Chondrocyte (in vitro differentiated cells): ENCODE measurements at places on chromosomes 13 and 19. TPM values are rescaled to one million over a fixed set of nuclear protein-coding genes. Genes with fewer than 3 reads are reported as not detected.

SULT2A1 gene
- not detected in 3 replicates for total RNA-seq

NKG7 gene
- not detected in 3 replicates for total RNA-seq

CTU1 gene
- total RNA-seq = 5.2 to 6.1 TPM (median 5.2 TPM) in 3 replicates

ALG5 gene
- total RNA-seq = 30.2 to 33.7 TPM (median 32.1 TPM) in 3 replicates

KLK11 gene
- total RNA-seq = not detected in 3 replicates

PLEKHF1 gene
- total RNA-seq = 10.1 to 29.4 TPM (median 28.6 TPM) in 3 replicates

GRCh38 chr19:43395561-43395960 is 19.1 kb upstream of the TEX101 start:
- no peak overlapping the region for H3K4me3 ChIP-seq
- H3K27me3 ChIP-seq = peaks cover 20% of the 10 kb centered on the region
- no peaks in the 10 kb centered on the region for H3K4me1 ChIP-seq
- no peak overlapping the region for H3K27ac ChIP-seq

DNA sequence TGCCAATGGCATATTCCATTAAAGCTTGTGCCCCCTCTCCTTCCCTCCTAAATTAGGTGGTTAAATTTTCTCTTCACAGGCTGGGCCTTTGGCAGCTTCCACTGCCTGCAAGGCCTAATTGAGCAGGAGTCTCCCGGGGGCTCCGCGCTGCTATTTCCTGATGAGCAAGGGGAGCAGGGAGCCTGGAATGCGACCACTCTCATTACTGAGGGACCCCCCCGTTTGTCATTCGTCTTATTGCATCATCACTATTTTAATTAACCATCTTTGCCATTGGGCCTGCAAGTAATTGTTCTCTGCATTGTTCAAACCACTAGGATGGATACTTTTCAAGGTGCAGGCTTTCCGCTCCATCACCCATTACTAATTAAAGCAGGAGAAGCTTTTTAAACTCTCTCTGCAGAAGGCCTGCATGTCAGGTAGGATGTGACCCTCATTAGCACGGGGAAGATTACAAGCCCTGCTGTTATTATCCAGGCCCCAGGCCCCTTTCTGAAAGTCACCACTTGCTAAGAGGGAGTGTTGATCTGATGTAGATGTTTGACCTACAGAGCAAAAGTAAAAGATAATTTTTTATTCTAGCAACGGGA is 142.3 kb downstream of the OXGR1 start:
- no peaks in the 10 kb centered on the region for H3K4me1 ChIP-seq
- H3K4me3 ChIP-seq = no peak overlapping the region
- no peaks in the 10 kb centered on the region for H3K36me3 ChIP-seq
- H3K27me3 ChIP-seq = no peaks in the 10 kb centered on the region

DNA sequence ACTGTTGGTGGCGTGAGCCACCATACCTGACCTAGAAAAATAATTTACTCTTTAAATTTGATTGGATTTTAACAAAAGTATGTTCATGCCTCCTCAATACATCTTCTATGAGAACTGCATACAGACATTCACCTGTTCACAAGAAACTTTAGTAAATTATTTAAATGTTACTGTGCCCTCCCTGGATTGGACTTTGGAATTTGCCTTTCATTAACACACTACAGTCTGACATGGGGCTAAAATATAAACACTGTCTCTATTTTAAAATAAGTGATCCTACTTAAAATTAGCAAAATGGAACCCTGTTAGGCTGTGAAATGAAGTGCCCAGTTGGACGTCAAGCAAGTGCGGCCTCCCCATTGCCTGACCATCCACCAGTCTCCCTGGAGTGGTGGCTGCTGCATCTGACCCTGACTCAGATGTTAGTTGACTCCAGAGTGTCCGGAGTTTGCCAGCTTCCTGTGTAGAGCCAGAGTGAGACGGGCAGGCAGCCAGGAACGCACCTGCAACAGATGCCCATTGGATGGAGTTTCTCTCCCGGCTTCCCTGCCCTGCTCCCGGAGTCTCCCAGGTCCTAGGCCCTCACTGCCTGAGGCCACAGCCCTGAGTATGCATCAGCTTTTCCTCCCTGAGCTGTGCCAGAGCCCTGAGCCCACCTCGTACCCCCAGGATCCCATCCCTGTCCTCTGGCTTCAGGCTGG is 45.9 kb upstream of the ATP11A start:
- H3K27ac ChIP-seq = no peak overlapping the region
- H3K27me3 ChIP-seq = peaks cover 30% of the 10 kb centered on the region
- H3K4me1 ChIP-seq = no peaks in the 10 kb centered on the region
- no peak overlapping the region for H3K4me3 ChIP-seq

GRCh38 chr19:848386-848921 is 3.6 kb upstream of the ELANE start:
- H3K4me1 ChIP-seq = peaks cover 16% of the 10 kb centered on the region
- H3K27me3 ChIP-seq = peaks cover 12% of the 10 kb centered on the region
- peaks cover 1% of the 10 kb centered on the region for H3K36me3 ChIP-seq
- no peak overlapping the region for H3K27ac ChIP-seq
- DNase-seq = no peak
- no peak overlapping the region for H3K4me3 ChIP-seq

DNA sequence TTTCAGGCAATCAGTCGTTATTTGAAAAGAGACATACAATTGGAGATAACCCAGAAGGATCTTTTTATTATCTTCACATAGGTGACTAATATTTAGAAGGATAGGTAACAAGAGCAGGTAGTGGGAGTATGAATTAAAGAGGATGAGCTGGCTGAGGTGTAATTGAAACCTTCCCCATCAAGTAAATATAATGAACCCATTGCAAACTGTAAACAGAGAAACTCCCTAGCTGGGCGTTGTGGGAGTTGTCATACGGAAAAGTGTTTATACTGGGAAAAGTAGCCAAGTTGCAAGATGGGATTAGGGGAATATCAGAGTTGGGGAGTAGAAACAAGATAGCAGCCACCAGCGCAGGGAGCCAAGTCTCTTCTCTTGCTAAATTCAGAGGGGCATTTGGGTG is 448.4 kb downstream of the COG6 start:
- H3K4me1 ChIP-seq = peaks cover 6% of the 10 kb centered on the region
- no peaks in the 10 kb centered on the region for H3K27me3 ChIP-seq
- no peaks in the 10 kb centered on the region for H3K36me3 ChIP-seq
- no peak overlapping the region for H3K4me3 ChIP-seq
- no peak for DNase-seq

- H3K27ac ChIP-seq = no peak overlapping the region
- H3K4me3 ChIP-seq = no peak overlapping the region
- H3K36me3 ChIP-seq = no peaks in the 10 kb centered on the region
Observed at GRCh38 chr19:38009650-38010242, 102.7 kb downstream of the SIPA1L3 start.

- H3K27me3 ChIP-seq = peaks cover 37% of the 10 kb centered on the region
- no peak overlapping the region for H3K27ac ChIP-seq
- no peaks in the 10 kb centered on the region for H3K4me1 ChIP-seq
- DNase-seq = no peak
Observed at GRCh38 chr19:35807633-35808032, 5.0 kb downstream of the PRODH2 start.

DNA sequence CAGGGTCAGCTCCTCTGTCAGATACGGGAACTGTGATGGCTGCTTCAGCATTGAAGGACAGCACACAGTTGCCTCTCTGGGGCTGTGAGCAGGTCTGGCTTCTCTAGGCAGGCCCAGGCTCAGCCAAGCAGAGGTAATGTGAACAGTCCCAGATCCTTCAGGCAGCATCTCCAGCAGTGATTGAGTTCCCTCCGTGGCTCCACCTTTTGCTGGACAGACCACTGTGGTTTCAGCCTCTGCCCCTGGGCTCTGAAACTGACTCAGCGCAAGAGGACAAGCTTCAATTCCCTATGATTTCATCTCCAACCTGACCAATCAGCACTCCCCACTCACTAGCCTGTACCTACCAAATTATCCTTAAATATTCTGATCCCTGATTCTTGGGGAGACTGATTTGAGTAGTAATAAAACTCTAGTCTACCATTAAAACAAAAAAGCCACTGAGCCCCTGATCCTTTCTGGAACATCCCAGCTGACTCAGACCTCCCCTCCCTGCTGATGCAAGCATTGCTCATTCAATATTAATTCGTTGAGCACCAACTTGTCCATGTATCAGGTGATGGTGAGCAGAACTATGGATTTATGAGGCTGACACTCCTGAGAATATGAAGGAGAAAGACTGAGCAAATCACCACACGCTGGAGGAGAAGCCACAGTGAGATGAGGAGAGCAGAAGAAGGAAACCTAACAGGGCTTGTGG is 16.7 kb downstream of the GSX1 start:
- no peak overlapping the region for H3K27ac ChIP-seq
- H3K27me3 ChIP-seq = peaks cover 52% of the 10 kb centered on the region
- DNase-seq = no peak
- H3K36me3 ChIP-seq = no peaks in the 10 kb centered on the region

GRCh38 chr13:76854894-76855293 is 31.3 kb downstream of the KCTD12 start:
- H3K27me3 ChIP-seq = no peaks in the 10 kb centered on the region
- peaks cover 41% of the 10 kb centered on the region for H3K4me1 ChIP-seq
- peaks cover 1% of the 10 kb centered on the region for H3K36me3 ChIP-seq
- DNase-seq = no peak
- no peak overlapping the region for H3K27ac ChIP-seq

DNA sequence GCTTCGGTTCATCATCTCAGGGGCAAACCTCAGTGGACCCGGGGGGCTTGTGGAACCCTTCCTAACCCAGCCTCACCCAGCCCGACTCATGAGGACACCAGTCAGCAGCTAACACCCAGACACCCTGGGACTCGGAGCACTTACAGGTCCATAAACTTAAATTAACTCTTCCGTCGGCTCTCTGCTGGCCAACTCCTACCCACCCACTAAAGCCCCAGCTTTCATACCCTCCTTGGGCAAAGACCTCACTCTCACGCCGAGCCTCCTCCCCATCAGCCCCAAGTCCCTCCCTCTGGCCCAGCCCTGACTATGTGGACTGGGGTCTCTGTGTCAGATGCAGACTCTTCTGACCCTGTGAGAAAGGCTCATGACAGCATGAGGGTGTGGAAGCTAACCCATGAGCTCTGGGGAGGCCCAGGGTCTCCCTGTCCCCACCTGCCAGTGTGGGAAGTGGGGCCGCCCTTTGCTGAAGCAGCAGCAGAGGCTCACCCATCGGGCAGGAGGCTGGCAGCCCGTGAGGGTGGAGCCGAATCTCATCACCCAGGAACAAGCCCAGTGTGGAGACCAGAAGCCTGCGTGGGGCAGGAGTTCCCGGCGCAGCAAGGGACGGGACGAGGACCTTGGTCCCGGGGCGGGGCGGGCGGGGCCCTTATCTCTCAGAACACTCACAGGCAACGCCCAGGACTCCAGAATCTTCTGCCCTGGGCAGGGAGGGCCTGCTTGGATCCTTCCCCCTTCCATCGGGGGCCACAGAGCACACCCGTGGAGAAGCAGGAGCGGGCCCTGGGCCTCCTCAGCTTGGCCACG is 19.8 kb downstream of the TCF3 start:
- H3K36me3 ChIP-seq = peaks cover 9% of the 10 kb centered on the region
- H3K4me1 ChIP-seq = no peaks in the 10 kb centered on the region
- H3K27me3 ChIP-seq = no peaks in the 10 kb centered on the region
- H3K27ac ChIP-seq = no peak overlapping the region

GRCh38 chr13:51154029-51154555 is 43.0 kb upstream of the C13orf42 start:
- no peaks in the 10 kb centered on the region for H3K36me3 ChIP-seq
- peaks cover 13% of the 10 kb centered on the region for H3K27me3 ChIP-seq

DNA sequence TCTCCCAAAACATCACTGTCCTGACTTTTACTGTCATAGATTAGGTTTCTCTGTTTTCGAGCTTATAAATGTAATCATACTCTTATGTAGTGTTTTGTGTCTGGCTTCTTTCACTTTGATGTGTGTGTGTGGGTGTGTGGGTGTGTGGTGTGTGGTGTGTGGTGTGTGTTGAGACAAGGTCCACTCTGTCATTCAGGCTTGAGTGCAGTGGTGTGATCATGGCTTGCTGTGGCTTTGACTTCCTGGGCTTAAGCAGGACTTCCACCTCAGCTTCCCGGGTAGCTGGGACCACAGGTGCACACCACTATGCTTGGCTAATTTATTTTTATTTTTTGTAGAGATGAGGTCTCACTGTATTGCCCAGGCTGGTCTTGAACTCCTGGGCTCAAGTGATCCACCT is 59.6 kb downstream of the PDS5B start:
- DNase-seq = no peak
- H3K4me1 ChIP-seq = peaks cover 30% of the 10 kb centered on the region
- H3K27me3 ChIP-seq = no peaks in the 10 kb centered on the region
- no peak overlapping the region for H3K4me3 ChIP-seq
- no peaks in the 10 kb centered on the region for H3K36me3 ChIP-seq
- no peak overlapping the region for H3K27ac ChIP-seq

- no peak overlapping the region for H3K27ac ChIP-seq
- H3K36me3 ChIP-seq = peaks cover 5% of the 10 kb centered on the region
- H3K27me3 ChIP-seq = no peaks in the 10 kb centered on the region
- no peak for DNase-seq
- H3K4me3 ChIP-seq = no peak overlapping the region
- H3K4me1 ChIP-seq = no peaks in the 10 kb centered on the region
Observed at GRCh38 chr19:39816287-39817048, 17.5 kb downstream of the DYRK1B start.

DNA sequence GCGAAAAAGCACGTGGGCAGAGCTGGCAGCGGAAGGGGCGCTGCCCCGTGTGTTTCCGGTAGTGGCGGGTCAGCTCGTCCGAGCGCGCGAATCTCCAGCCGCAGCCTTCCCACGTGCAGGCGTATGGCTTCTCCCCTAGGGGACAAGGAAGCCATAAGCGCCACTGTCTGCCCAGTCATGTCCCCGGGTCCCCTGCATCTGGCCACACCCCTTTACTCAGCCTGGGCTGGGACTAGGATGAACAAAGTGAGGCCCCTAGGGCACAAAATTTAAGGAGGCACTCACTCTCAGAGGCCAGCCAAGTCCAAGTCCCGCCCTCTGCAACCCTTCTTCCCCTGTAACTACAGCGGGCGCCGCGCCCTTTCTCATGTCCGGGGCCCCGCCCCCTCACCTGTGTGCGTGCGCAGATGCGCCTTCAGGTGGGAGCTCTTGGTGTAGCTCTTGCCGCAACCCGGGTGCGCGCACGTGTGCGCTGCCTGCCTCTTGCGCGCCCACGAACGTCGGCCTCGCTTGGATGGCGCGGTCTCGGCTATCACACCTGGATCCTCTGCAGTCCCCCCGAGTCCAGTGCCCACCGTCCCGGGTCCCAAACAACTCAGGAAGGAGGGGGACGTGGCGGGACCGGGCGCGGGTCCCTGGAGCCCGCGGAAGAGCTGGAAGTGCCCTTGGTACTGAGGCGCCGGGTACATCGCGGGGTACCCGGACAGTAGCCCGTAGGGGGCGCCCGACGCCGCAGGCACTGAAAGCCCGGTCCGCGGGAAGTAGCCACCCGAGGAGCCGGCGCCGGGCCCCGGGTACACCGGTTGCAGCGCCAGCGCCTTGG is 1.9 kb downstream of the KLF1 start:
- no peak for DNase-seq
- H3K4me1 ChIP-seq = peaks cover 18% of the 10 kb centered on the region
- no peaks in the 10 kb centered on the region for H3K36me3 ChIP-seq
- H3K27me3 ChIP-seq = peaks cover 20% of the 10 kb centered on the region
- no peak overlapping the region for H3K27ac ChIP-seq

DNA sequence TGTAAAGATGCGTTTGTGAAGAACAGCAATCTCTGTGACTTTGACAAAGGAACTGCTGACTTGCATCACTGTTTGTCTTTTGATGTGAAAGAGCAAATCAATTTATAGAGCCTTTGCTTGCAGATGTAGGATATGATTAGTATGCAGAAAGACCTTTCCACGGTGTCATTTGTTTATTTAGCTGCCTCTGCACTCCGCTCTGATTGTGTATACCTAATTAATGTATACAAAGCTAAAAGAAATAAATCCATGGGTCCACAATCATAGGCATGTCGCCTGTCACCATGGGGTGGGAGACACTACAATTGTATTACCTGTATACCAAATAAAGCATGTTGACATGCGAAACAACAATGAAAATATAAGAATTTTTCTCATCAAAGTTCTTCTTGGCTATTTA is 410.7 kb downstream of the MZT1 start:
- H3K4me3 ChIP-seq = no peak overlapping the region
- peaks cover 5% of the 10 kb centered on the region for H3K27me3 ChIP-seq
- H3K27ac ChIP-seq = no peak overlapping the region
- no peaks in the 10 kb centered on the region for H3K4me1 ChIP-seq
- H3K36me3 ChIP-seq = no peaks in the 10 kb centered on the region
